ENCODE measurements at places on chromosomes 1 and 21.

DNA sequence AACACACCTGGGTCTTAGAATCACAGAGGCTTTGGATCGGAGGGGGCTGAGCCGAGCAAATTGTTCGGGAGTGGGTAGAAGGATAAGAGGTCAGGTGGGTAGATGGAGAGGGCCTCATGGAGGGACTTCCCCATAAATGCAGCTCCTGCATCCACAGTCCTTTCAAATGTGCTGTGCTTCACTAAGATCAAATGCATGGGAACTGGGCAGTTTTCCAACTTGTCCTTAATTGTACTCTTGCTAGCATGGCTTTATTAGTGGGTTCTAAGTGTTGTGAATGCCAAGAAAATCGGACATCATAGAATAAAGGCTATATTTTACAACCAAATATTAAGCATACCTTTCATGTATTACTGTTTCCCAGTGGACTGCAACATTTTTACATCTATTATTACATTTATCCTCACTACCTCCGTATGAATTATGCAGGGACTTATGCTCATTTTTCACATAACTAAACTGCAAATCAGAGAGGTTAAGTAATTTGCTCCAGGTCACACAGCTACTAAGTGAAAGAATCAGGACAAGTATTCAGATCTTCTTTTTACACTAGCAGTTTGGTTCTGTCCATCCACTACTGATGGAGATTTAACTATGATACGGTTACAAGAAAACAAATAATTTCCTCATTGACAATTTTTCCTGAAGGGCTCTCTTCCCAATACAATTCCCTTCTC is 174.5 kb upstream of the RUNX1 start:
- DNase-seq: no peak

GRCh38 chr1:4380564-4381168 is 273.7 kb upstream of the AJAP1 start:
- DNase-seq: no peak

DNA sequence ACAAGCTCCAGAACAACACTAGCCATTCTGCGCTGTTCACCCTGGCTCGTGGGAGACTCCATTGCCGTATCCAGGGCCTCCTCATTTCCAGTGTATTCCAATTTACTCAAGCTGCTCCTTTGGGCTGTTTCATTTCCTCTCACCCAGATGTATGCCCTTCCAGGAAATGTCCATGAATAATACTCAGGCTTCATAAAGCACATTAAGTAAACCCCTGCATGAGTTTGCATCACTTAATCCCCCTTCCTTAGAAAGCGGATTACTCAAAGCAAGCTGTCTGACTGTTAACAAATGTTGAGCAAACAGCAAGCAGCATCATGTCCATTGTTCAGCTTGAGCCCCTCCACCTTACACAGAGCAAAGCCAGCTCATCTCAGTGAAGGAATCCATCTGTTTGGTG is 403.6 kb upstream of the PBX1 start:
- DNase-seq: no peak

DNA sequence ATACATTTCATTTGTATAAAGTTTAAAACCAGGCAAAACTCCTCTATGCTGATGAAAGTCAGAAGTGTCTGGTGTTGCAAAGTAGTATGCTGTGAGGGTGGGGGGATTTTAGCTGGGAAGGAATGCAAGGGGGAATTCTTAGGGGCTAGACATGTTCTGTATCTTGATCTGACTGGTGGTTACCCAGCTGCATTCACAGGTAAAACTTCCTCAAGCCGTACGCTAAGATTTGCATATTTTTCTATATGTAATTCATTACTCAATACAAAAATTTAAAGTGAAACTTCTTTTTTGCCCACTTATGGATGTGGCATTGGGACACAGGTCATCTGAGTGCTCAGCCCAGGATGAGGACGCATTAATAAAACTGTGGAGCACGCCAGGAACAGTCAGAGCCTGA is 323.3 kb downstream of the PAPPA2 start:
- no peak for DNase-seq

DNA sequence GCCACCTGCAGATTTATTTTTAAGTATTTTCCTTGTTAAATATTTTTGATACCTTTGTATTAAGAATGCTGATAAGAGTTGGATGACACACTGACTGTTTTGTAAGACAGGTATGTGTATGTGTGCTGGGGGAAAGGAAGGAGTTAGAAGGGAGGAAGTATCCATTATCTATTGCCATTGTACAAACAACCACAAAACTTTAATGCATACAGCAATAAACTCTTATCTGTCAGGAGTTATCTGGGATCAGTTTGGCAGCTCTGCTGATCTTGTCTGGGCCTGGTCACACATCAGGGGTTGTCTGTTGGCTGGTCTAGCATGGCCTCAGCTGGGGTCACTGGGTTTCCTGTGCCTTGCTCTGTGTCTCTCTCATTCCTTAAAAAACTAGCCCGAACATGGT is 423.9 kb upstream of the USP24 start:
- DNase-seq: no peak

GRCh38 chr1:147762233-147763024 is 2.0 kb upstream of the GJA5 start:
- DNase-seq: no peak

DNA sequence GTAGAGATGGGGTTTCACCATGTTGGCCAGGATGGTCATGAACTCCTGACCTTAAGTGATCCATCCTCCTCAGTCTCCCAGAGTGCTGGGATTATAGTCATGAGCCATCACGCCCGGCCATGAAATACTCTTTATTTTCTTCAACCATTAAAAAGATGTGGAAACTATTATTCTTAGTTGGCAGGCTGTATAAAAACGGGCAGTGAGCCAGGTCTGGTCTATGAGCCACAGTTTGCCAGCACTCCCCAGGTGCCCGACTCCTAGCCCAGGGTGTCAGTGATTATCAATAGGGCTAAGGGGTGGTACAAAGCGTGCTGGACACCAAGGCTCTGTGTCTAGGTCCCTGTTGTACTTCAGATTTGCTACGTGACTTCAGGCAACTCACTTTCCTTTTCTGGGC is 3.7 kb upstream of the TMEM61 start:
- no peak for DNase-seq

DNA sequence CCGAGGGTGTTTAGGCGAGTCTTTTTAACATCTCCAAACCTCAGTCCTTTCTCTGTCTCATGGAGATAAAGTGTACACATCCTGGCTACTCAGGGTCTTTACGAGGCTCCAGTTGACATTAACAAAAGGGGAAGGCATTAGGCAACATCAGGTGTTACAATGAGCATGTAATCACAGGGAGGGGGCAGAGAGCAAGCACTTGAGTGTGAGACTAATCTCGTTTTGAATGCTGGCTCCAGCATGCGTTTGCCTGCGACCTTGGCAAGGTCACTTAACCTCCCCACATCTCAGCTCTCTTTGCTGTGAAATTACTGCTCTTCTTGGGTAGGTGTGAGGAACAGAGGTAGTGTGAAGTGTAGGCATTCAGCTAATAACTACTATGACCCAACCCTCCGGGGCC is 3.1 kb downstream of the TNNT2 start:
- DNase-seq: no peak

DNA sequence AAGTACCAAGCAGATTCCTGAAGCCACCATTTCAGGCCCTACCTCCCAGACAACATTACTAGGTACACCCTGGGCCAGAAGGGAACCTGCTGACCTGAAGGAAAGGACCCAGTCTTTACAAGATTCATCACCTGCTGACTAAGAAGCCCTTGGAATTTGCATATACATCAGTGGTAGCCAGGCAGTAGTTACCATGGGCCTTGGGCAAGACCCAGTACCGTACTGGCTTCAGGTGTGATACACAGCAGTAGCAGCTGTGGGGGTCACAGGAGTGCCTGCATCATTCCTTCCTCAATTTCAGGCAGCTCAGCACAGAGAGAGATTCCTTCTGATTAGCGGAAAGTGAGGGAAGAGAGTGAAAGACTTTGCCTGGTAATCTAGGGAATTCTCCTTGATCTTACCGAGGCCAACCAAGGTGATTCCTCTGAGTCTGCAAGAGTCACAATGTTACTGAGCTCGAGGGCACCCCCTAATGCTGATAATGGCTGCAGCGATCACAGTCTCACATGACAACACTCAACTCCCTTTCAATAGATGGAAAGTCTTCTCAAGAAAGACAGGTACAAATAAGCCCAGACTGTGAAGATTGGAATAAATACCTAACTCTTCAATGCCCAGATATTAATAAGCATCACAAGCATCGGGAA is 22.0 kb upstream of the UHMK1 start:
- DNase-seq: no peak

GRCh38 chr1:202105571-202106339 is 17.0 kb upstream of the GPR37L1 start:
- DNase-seq: no peak
